ENCODE measurements at places on chromosomes 5 and 9.
A peak's percentile ranks its signal among the peaks of the same experiment; 100 is the strongest.

- DNase-seq, result no peak
Measured at GRCh38 chr5:177507165-177507564, 2.5 kb downstream of the DOK3 start.

DNA sequence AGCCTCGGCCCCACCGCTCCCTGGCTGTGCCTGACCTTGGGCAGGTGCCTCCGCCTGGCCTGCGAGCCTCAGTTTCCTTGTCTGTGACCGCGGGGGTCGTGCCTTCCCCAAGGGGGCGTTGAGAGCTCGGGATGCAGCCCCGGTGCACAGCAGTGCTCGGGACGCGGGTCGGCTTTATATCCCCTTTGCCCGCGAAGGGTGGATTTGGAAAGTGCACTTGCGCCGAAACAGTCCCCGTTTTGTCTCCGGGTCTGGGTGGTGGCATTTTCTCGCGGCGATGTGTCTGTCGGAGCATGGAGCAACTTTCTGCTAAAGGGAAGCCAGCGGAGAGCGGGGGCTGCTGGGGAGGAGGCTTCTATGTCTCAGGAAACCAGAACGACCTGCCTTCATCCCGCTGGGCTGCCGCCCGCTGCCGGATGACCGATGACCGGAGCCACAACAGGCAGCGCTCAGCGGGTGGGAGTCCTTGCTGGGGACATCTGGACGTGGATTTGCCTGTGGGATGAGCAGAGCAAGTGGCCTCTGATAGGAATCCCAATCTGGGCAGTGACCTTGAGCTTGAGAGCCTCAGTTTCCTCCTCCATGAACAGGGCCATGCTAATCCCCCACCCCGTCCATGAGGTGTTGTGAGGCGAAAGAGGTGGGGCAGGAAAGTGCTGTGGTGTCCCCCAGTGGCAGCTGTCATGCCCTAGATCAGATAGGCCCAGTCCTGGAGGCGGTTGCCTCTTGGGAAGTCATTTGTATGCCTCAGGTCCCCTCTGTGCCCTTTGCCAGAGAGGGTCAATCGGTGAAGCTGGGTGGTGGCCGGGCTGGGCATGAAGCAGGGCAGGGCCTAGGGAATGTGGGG is 651 bp downstream of the HRH2 start:
- no peak for DNase-seq

GRCh38 chr5:129541648-129542251 is 81.7 kb downstream of the ADAMTS19 start:
- no peak for DNase-seq

DNA sequence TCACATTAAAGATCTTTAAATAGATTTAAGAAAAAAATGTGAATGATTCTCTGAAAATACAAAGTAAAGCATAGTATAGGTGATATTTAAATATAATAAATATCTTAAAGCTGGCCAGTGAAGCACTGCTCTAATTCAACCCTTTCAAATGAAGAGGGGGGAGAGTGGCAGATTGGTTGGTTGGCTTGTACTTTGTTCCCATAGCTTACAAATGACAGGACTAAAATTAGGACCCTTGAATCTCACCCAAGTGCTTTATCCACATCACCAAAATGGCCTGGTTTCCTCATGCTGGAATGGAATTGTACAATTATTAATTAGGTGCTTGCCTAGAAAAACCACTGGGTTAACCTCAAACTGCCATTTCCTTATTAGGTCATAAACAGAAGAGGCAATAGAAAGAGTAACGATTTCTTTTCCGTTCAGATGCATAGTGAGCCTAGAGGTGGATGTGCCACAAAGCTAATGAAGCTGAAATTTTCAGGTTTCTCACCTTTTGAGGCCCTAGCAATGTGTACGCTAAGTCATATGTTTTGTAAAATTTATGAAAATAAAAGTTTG is 354.5 kb upstream of the CDH6 start:
- no peak for DNase-seq

DNA sequence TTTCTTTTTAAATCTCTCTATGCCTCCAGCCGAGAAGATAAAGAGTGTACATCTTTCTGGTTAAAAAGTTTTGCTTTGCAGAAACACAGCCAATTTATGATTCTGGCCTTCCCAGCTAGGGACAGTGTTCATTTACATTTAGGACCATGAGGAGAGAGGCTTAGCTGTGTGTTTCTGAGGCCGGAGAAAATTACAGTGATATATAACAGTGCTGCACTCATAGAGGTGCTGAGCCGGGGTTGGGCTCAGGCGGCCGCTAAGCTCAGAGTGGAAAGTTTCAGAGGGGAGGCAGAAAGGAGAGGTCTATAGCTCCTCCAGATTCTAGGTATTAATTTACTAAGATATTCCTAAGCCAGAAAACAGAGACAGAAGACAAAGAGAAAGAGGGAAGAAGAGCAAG is 37.0 kb upstream of the LCP2 start:
- DNase-seq, result no peak

- DNase-seq, result no peak
Measured at GRCh38 chr5:66701244-66701643, 105.1 kb downstream of the MAST4 start.

GRCh38 chr5:75277463-75277862 is 40.8 kb upstream of the ANKRD31 start:
- no peak for DNase-seq

DNA sequence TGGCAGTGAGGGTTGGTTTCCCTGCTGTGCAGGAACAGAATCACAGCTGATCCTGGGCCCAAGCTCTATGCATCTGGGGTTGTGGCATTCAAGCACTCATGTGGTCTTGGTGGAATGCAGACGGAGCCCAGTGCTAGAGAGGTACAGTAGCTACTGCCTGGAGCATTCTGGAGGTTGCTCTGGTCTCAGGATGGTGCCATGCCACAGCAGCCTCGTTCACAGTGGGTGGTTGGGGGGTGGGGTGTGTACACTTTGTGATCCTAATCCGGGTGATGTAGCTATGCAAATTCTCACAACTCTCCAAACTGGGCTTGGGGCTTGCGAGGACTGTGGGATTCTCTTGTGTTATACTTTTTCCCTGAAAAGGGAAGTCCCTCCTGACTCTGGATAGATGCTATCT is 45.2 kb downstream of the FGD3 start:
- no peak for DNase-seq

GRCh38 chr9:109780453-109781033 is 545 bp downstream of the PALM2AKAP2 start:
- no peak for DNase-seq

DNA sequence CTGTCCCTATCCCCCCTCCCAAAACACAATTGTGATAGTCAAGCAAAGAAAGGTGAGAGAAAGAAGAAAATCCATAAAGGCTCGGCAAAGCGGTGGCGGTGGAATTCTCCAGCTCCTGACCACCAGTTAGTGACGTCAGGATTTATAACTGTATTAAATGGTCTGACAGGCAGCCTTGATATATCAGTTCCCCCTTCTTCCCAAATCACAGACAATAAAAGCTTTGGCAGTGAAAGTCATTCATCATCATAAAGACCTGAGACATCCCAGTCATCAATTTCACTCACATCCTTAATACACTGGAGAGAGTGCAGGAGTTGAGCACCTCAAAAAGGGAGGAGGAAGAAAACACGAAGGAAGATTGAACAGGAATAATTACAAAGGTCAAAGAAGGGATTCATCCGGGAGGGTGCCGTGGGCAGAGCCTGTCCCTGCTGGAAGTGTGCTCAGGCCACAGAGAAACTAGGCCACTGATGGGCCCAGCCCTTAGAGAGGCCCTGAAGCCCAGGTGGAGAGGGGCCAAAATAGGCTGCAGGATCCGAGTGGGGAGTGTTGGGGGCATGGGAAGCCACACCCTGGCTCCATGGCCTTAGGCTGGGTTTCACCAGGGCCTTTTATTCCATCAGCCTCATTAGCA is 131.9 kb downstream of the PAX5 start:
- DNase-seq, result no peak

- DNase-seq, result no peak
Measured at GRCh38 chr5:180259260-180259611, 32.6 kb downstream of the MAPK9 start.

DNA sequence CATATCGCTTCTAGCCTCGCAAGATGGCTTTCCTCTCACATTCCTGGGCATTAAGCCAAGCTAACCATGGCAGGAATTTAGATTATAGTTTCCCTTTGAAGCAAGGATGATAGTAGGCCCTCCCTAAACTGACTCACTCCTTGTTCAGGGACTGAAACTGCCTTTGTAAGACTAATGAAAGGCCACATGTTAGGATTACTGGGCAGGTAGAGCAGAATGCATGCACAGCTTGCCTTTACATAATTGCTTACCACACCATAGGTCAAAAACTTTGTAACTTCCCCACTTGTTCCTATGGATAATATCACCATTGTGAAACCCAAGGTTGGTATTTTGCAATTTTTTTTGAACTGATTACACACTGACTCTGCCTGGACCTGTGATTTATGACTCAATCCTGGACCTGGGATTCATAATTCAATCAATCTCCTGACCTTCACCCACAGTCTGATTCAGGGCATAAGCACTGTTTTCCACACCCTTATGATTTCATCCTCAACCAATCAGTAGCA is 41.0 kb upstream of the PRDM9 start:
- DNase-seq, result no peak

GRCh38 chr9:84438391-84438790 is 97.8 kb upstream of the SLC28A3 start:
- DNase-seq, result no peak

GRCh38 chr9:19568946-19569345 is 160.1 kb downstream of the ACER2 start:
- DNase-seq, result no peak

DNA sequence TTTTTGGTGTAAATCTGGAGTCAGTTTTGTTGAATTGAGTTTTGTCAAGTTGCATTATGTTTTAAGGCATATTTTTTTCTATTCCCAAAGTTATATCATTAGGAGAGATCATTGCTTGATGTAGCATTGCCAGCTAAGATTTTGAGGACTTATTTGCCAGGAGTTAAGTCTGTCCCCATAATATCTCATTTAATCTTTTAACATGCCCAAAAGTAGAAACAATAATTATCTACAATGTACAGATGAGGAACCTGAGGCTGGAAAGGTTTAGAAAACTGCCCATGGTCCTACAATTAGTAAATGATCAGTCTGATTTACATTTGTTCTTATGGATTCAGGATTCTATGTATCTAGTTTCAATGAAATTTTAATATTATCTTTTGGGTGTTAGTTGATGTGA is 4.7 kb downstream of the NIPBL start:
- no peak for DNase-seq

- DNase-seq, result no peak
Measured at GRCh38 chr5:152674403-152674802, 269.3 kb upstream of the NMUR2 start.

DNA sequence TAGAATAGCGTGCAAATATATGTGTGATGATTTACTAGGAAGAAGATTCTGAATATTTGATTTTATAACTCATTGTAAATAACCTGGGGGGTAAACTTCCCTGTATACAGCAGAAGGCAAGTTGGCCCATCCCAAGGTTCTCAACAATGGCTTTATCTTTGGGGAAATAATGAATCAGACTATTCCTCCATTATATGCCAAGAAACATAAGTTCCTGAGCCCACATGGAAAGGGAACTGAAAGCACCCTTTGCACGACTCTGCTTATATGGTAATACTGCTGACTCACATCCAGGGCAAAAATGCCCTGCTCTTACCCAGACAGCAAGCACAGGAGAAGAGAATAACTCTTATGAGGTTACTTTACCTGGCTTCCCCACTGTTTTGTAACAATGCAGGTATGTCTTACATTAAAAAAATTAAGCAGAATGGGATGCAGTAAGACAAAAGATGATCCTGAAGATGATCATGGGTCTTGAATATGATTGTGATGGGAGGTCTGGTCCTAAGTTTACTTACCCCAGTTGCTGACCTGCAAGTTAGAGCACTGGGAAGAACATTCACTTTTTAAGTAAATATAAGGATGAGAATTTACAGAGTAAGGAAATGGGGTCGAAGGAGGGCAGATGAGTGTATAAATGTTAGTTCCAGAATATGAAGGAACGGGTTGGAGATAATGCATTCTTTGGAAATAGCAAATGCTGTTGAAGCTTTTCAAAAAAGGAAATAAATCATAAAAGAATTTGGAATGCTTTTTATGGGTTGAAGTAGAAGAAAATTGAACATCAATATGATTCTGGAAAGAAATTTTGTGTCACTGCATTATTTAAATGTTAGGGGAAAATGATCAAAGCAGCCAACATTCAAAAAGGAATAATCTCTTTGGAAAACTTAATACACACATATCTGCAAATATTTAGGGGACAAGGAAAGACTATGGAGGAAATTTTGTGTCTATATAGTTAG is 428.4 kb upstream of the MPDZ start:
- no peak for DNase-seq

- no peak for DNase-seq
Measured at GRCh38 chr9:127124111-127124531, 1.7 kb upstream of the ANGPTL2 start.

GRCh38 chr5:53965459-53965858 is 344.9 kb downstream of the ARL15 start:
- no peak for DNase-seq

GRCh38 chr5:171521219-171521633 is 101.8 kb downstream of the FGF18 start:
- no peak for DNase-seq

DNA sequence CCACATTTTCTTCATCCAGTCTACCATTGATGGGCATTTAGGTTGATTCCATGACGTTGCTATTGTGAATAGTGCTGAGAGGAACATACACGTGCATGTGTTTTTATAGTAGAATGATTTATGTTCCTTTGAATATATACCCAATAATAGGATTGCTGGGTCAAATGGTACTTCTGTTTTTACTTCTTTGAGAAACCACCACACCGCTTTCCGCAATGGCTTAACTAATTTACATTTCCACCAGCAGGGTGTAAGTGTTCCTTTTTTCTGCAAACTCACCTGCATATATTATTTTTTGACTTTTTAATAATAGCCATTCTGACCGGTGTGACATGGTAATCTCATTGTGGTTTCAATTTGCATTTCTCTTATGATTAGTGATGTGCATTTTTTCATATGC is 82.2 kb upstream of the RFX3 start:
- no peak for DNase-seq

DNA sequence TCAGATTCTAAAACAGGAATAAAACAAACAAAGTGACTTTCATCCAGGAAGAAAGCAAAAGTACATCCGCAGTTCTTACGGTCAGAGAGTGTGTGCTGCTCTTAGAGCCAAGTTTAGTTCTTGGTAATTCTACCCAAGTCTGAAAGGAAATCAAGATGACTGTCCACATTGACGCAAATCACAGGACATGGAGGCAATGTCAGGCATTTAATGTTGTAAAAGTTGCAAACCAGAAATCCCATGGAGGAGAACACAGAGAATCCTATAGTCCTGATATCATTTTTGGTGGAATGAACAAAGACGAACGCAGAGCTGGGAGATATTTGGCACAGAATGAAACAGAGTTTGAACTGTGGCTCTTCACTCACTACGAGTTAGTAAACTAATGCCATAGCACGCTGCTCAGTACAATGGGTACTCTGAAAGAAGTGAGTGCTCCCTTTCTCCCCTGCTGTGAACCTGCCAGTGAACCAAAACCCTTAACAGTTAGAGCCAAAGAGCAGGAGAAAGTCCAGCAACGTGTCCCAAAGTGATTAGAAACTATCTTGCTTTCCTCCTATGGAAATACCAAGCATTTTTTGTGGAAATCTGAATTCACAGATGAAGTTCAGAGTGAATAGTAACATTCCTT is 74.3 kb downstream of the MUSK start:
- no peak for DNase-seq

- DNase-seq, result no peak
Measured at GRCh38 chr5:160311491-160312133, 752 bp downstream of the CCNJL start.

GRCh38 chr9:79390077-79390698 is 181.6 kb upstream of the TLE4 start:
- no peak for DNase-seq

- DNase-seq, result no peak
Measured at GRCh38 chr9:23823986-23824829, 1.8 kb downstream of the ELAVL2 start.

GRCh38 chr9:90964101-90965020 is 162.7 kb downstream of the SYK start:
- peak; percentile 55 for DNase-seq
